ENCODE measurements at places on chromosomes 4 and X.
A peak's percentile ranks its signal among the peaks of the same experiment; 100 is the strongest.

GRCh38 chr4:122873821-122874593 lies 47.4 kb downstream of the FGF2 start:
- DNase-seq: no peak

DNA sequence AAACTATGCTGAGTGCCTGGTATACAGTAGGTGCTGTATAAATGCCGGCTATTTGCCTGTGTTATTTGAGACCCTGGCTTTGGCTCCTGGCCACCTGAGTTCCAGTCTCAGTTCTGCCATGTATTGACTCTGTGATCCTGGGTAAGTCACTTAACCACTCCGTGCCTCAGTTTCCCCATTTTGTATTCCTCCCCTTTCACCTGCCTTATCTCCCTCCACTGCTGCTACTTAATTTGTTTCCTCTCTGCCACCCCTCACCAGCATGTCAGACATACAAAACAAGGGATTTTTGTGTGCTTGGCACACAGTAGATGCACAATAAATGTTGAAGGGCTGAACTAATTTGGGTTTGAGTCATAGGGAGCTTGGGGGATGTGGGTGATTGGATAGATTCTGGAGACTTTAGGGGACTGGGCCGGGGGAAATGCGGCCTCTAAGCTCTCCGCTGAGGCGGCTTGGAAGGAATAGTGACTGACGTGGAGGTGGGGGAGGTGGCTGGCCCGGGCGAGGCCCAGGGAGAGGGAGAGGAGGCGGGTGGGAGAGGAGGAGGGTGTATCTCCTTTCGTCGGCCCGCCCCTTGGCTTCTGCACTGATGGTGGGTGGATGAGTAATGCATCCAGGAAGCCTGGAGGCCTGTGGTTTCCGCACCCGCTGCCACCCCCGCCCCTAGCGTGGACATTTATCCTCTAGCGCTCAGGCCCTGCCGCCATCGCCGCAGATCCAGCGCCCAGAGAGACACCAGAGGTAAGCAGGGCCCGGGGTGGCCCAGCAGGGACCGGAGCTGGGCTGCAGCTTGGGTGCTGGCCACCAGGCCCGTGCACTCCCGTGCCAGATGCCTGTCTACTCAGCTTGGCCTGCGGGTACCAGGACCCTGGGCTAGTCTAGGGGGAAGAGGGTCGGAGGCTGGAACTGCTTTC lies at the start of gene TIMP1:
Gene TIMP1 (plus strand): TSS at position 706 of the 917 bp plus-strand sequence. CDS start 980 bp downstream, outside the sequence.
- peak; percentile 94 for DNase-seq

DNA sequence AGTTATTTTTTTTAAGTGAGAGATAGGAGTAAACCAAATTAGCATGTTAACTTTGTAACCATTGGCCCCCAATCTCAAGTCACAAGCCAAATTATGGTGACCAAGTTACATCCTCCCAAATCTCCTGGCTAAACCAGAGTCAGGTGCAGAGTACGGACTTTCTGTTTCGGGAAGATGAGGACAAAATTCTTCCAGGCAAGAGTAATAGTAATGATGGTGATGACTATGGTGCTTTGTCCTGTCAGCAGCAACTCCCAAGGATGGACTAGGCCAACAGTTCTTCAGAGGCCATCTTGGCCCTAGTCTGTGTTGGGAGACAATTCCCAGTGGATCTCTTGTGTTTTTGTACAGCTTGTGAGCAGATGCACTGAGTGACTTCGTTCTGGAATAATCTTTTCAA lies 148.8 kb downstream of the GPC3 start:
- DNase-seq: no peak

DNA sequence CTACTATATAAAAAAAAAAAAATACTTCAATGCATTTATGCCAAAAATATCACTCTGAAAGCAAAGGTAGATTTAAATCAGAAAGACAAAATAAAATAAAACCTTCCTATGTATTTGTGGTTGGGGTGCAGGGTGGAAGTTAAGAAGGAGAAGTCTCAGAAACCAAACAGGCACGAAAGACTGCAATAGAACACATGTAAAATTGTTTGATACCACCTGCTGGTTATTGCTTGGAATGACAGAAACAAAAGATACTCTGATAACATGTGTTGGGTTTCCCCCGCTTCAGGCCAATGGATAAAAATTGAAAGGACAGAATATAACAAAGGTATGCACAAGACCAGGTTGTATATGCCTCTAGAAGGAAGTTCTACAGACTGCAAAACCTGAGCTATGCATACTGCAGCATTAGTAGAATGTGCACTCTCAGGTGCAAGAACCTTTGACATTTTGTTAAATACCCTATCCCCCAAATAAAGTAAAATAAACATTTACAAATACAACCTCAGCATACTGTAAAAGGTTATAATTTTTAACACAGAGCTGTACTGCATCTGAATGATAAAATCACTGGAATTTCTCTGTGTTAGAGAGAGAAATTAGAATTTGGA lies 118.8 kb downstream of the GABRA2 start:
- peak; percentile 76 for DNase-seq

GRCh38 chr4:87038837-87039615 lies 104.2 kb downstream of the AFF1 start:
- no peak for DNase-seq

- DNase-seq: no peak
Observed at GRCh38 chr4:11593576-11594116, 165.0 kb upstream of the HS3ST1 start.

- DNase-seq: peak; percentile 33
Observed at GRCh38 chr4:175998782-175999181, 66.9 kb upstream of the WDR17 start.

- DNase-seq: no peak
Observed at GRCh38 chrX:150602296-150602695, 33.9 kb downstream of the MTM1 start.
